ENCODE measurements at places on chromosomes 16 and 17. TPM values are rescaled to one million over a fixed set of nuclear protein-coding genes. Genes with fewer than 3 reads are reported as not detected.

The OR3A3 gene
- total RNA-seq, result not detected

The TRAPPC2L gene
- 61.2 TPM for total RNA-seq

The WNT9B gene
- not detected for total RNA-seq

The OTOP2 gene
- not detected for total RNA-seq

The CDT1 gene
- 132 TPM for total RNA-seq

The YBX2 gene
- 0.37 TPM for total RNA-seq

The RTN4RL1 gene
- 0.18 TPM for total RNA-seq

The SLC22A31 gene
- not detected for total RNA-seq

The SLC16A11 gene
- 0.39 TPM for total RNA-seq

The SMIM22 gene
- not detected for total RNA-seq

The NGFR gene
- not detected for total RNA-seq

The MLST8 gene
- 37.8 TPM for total RNA-seq

The MFSD11 gene
- 22.8 TPM for total RNA-seq

The MMP25 gene
- total RNA-seq, result 58.0 TPM

The MYOCD gene
- not detected for total RNA-seq

The VAT1L gene
- total RNA-seq, result not detected

The KRT20 gene
- not detected for total RNA-seq

The CD300LG gene
- not detected for total RNA-seq

The HSPB9 gene
- 0.16 TPM for total RNA-seq

The KRT32 gene
- not detected for total RNA-seq
